ENCODE measurements at places on chromosomes 3 and 15.

GRCh38 chr15:51738553-51738952 lies 1.1 kb upstream of the LYSMD2 start:
- no peak for DNase-seq

DNA sequence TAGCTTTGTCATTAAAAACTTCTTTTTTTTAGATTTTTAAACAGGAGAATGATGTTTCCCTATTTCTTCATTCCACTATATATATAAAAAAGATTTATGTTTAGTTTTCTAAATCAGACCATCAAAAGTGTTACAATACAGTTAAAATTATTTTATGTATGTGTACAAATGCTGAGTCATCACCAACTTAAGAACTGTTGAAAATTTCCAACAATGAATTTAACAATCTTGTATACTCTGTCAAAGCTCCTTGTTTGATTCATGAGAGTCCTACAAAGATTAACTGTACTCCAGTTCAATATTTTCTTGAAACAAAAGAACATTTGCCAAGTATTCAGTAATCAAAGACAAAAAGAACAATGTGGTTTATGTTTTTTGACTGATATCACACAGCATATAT lies 82.0 kb downstream of the POLQ start:
- DNase-seq: no peak

GRCh38 chr3:42063888-42064287 lies 27.3 kb upstream of the TRAK1 start:
- no peak for DNase-seq

- DNase-seq: no peak
Observed at GRCh38 chr3:61646851-61647525, 85.6 kb downstream of the PTPRG start.

- DNase-seq: no peak
Observed at GRCh38 chr3:10515884-10516495, 10.6 kb upstream of the ATP2B2 start.

- DNase-seq: peak; percentile 60
Observed at GRCh38 chr3:10505050-10505790, at the start of gene ATP2B2. TSS of gene ATP2B2 (minus strand) at chr3:10505586. CDS start at chr3:10449543, 56,043 bp downstream.

GRCh38 chr15:85800478-85801123 lies 5.9 kb upstream of the KLHL25 start:
- DNase-seq: no peak

GRCh38 chr15:78179906-78180305 lies 30.7 kb downstream of the IDH3A start:
- no peak for DNase-seq

- DNase-seq: no peak
Observed at GRCh38 chr15:24919446-24919845, 35.3 kb upstream of the SNRPN start.

DNA sequence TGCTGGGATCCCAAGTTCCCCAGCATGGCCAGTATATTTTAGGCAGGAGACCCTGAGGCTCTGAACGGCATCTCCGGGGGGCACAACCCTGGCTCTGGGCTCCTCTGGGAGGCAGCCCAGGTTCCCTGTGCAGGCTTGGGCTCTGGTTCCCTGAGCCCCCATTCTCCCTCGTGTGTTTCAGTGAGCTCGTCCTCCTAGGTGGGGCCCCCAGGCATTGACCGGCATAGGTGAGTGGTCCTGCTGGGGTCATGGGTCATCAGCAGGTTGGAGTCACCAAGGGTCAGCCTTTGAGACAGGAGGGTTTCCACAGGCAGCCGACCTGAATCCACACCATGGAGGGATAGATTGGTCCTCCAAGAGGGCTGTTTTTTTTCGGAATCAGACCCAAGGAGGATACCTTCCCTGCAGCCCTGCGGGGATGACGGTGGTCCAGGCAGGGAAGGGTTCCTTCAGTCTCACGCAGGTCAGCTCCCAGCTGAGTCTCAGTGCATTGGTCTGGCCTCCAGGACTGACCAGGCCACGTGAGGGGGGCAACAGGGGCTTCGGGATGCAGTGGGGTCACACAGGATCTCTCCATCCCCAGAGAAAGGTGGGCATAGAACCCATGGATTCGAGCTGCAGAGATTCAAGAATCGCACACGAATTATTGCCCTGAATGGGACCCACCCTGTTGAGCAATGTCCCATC lies 226.0 kb downstream of the SNRPN start:
- DNase-seq: no peak

GRCh38 chr3:66377800-66378199 lies 123.0 kb downstream of the LRIG1 start:
- no peak for DNase-seq

DNA sequence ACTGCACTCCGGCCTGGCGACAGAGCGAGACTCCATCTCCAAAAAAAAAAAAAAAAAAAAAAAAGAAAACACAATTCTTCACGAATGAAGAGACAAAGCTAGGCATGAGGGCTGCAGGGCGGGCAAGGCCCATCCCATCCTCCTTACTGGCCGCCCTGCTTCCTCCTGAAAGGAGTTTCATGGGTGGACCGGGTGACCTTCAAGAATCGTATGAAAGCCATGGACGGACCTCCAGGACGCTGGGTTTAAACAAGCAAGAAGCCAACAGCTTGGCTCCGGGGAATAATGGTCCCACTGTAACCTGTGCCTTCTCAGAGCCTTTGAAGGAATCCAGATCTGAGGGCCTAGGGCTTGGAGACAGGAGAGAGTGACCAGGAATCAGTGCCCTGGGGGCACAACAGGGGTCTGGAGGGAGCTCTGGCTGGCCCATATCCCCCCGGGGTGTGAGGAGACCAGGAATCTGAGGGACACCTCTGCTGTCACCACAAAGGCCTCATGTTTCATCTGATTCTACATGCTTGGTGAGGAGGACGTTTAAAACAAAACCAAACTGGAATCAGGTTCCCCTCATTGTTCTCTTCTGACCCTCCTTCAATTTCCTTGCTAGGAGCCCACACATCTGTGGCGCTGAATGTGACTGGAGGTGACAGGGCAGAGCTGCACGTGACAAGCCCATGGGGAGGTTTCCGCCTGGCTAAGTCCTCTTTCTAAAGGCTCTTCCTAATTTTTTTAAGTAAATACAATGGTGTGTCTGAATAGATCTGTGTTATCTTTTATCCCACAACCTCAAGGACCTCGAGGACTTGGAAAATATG lies 46.1 kb downstream of the WHAMM start:
- DNase-seq: no peak

- no peak for DNase-seq
Observed at GRCh38 chr15:29939404-29939803, 117.1 kb upstream of the TJP1 start.

DNA sequence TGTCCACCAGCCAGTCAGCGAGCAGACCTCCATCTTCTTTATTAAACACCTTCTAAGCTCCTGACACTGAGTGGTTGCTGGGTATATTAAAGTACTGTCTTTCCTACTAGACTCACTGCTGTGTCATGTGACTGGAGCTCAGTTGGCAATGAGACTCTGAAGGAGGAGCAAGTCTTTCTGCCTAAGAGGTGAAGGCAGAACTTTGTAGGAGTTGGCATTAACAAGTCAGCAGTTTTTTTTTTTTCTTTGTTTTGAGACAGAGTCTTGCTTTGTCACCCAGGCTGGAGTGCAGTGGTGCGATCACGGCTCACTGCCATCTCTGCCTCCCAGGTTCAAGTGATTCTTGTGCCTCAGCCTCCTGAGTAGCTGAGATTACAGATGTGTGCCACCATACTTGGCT lies 62.2 kb downstream of the ABHD5 start:
- DNase-seq: no peak

DNA sequence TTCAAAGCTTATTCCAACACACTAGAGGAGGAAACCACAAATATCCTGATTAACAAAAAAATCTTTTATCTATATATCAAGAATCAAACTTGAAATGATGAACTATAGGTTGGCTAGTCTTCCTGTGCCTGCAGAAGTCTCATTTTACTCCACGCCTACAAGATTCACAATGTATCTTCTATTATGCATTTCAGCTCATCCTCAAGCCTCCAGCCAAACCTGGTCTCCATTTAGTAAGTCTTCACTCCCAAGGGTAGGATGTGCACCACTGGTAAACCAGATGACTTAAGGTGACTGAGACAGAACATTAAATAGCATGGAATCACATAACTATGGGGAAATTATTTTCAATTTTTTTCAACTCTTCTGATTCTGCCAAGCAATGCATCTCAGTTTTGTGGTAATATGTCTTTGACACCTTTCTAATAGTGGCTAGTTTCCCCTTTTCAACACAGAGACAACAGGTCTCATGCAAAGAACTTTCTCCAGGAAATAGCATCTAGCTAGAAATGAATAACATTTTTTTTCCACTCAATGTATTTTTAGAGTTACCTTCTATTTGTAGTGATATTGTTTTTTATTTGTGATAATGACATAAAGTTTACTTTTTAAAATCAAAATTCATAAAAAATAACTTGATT lies 166.9 kb downstream of the TNIK start:
- no peak for DNase-seq

DNA sequence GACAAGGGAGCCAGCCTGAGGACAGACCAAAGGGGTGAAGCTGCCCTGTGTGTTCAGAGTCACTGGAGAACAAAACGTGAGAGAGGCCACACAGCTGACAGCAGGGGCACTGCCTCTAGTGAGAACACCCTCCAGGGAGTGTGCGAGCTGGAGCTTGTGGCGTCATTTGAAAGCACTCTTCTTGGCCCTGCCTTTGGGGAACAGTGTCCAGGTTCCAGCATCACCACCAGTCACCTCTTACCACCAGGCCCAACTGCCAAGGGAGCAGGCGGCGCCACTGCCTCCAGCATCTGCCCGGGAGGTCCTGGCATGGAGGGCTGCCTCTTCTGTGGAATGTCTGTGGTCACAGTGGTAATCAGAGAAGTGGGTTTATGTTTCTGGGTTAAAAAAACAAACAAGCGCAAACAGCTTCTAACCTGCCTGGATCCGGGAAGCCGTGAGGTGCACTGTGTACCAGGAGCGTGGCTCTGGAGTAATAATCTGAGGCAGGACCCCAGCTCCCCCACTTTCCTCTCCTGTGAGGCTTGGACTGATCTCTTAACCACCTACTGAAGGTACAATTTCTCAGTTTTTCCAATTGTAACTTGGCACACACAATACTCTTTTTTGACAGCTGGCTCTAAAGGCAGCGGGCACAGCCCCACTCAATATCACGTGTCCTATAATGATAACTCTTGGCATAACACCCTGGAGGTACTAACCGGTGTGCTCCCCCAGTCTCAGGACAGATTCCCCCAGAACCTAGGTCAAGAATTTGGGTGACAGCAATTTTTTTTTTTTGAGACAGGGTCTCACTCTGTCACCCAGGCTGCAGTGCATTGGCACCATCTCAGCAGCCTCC lies 32.2 kb upstream of the CDCP1 start:
- peak; percentile 14 for DNase-seq

- no peak for DNase-seq
Observed at GRCh38 chr3:70546679-70547078, 234.2 kb upstream of the MDFIC2 start.

DNA sequence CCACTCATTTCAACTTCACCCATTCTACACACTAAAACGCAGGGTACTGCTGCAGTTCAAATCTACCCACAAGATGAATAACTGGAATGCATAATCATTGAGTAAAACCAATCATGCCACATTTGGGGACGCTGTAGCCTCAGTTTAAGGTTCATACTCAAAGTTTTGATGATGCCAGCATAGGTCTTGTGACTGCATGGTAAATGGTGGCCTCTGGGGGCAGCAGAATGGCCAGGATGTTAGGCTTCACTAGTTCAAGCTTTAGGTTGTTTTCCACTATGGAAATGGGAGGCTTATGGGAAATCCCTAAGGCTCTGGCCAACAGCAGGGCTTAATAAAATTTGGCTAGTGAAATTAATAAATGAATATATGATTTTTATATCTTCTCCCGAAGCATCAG lies 104.3 kb upstream of the TSC22D2 start:
- no peak for DNase-seq

DNA sequence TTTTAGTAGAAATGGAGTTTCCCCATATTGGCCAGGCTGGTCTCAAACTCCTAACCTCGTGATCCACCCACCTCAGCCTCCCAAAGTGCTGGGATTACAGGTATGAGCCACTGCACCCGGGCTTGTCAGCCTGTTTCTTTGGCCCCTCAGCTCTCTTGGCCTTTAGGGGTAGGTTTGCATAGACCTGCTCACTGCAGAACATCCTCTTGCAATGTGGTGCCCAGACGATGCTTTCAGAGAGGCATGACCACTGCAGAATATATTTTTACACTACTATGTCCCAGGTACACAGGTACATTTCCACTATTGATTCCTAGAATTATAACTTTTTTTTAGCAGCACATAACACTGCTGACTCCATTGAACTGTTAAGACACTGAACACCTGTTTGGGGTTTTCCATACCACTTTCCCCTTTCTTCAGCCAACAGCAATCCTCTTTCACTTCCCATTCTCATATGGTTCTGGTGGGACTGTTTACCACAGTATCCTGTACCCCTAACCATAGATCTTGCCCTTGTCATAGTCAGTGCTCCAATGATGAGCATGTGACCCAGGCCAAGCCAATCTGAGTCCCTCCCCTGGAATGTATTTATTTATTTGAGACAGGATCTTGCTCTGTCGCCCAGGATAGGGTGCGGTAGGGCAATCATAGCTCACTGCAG lies 21.1 kb downstream of the CCDC32 start:
- no peak for DNase-seq

GRCh38 chr3:158109804-158110657 lies at the start of gene RSRC1:
TSS of gene RSRC1 (plus strand) at chr3:158110089. CDS start at chr3:158122105, 12,016 bp downstream.
- DNase-seq: peak; percentile 84

- no peak for DNase-seq
Observed at GRCh38 chr15:75176396-75176761, 25.3 kb upstream of the C15orf39 start.

DNA sequence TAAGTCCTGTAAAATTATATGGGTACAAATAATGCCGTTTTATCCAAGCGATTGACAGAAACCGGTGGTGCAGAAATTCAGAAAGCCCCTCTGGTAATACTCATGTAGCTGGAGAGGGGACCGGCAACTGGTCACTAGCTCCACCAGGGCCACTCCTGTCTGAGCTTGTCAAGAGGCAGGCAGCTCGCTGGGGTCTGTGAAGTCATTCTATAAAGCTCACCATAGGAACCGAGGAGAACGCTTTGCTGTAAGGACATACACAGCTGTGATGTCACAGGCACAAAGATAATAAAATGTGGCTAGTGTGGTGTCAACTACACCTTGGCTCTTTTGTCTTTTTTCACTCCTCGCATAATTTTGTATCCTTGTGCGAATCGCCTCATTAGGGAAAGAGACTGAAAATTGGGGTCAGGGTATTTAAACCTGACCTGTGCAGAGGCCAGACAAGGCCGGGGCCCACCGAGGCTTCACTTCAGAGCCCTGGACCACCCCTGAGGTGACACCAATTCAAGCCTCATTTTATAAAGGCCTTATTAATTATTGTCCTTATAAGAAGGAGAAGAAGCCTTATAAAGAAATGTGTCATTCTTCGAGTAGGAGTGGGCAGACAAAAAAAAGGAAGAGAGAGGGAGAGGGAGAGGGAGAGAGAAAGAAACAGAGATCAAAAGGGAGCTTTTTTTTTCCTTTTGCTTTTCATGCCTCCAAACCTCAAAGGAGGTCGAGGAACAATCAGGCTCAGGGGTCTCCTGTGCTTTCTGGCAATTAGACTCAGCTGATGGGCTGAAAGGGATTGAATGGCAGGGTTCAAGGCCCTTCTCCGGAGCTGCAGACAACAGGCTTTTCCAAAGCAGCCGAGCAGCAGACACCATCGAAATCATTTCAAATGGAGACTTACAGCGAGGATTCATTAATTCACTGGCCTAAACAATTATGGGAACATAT lies 813.3 kb upstream of the ARRDC4 start:
- DNase-seq: no peak

GRCh38 chr3:106560451-106560966 lies 691.7 kb upstream of the CBLB start:
- no peak for DNase-seq
